Trophoblast cell (in vitro differentiated cells and primary cell): ENCODE measurements at places on chromosomes 12 and 14.
A peak's percentile ranks its signal among the peaks of the same experiment; 100 is the strongest.

DNA sequence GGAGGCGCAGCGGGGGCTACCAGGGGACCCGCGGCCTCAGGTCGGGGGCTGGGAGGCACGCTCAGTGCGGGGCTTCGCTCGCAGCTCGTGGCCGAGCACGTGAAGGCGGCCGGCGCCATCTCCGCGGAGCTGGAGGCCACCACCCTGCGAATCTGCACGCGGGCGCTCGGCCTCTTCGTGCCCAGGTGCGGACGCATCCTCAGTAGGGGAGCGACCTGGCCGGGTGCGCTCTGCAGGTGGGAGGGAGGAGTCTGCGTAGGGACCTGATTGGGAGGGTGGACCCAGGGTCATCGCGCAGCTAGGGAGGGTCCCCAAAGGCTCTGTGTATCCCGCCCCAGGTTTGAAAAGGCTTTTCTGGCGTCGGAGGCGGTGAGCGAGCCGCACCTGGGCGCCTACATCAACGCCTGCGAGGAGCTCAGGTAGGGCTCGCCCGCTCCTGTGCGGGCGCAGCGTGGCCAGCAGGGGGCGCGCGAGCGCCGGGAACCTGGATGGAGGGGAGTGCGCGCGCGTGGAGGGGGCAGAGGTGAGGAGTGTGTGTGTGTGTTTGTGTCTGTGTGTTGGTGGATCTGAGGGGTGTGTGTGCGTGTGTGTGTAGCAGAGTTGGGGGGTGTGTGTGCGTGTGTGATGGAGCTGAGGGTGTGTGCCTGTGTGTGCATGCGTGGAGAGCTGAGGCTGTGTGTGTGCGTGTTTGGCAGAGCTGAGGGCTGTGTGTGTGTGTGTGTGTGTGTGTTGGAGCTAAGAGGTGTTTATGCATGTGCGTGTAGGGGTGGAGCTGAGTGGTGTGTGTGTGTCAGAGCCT lies 10.3 kb downstream of the EXOC3L4 start:
- peak; percentile 85 for DNase-seq

GRCh38 chr12:460261-461230 lies 807 bp downstream of the B4GALNT3 start:
- DNase-seq: no peak

DNA sequence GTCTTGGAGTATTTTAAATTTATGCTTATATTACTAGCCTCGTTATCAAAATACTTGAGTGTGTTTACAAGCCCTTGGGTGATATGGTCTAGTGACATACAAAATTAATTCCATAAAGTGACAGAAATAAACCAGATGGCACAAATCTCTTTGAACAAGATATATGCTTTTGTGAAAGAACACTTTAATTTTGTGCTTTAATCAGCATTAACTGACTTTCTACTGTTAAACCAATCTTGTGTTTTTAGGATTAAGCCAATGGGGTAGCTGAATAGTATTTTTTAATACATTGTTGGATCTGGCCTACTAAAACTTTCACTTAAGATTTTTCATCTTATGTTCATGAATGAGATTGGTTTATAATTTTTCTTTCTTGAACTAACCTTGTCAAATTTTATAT lies 30.4 kb upstream of the GCH1 start:
- no peak for DNase-seq

GRCh38 chr12:2795291-2796186 lies 769 bp downstream of the FKBP4 start:
- peak; percentile 55 for DNase-seq

DNA sequence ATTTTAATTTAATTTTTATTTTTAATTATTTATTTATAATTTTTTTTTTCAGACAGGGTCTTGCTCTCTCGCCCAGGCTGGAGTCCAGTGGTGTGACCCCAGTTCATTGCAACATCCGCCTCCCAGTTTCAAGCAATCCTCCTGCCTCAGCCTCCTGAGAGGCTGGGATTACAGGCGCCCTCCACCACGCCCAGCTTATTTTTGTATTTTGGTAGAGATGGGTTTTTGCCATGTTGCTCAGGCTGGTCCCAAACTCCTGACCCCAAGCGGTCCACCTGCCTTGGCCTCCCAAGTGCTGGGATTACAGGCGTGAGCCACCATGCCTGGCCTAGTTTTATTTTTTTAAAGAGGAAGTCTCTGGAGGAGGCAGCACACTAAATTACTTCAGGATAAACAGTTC lies 13.7 kb upstream of the PEBP1 start:
- no peak for DNase-seq

DNA sequence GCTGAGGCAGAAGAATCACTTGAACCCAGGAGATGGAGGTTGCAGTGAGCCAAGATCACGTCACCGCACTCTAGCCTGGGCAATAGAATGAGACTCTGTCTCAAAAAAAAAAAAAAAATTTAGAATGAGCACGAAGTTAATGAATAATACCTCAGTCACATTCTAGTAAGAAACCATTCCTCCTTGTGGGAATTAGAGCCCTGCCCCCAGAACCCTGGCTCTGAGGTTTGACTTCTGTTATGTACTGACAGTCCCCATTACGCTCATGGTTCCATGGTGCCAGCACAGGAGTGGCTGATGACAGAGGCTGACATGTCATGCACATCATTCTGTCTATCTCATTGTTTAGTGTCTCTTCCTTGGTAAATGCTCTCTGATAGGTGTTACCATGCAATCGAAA lies 132.6 kb upstream of the FGD4 start:
- no peak for DNase-seq

DNA sequence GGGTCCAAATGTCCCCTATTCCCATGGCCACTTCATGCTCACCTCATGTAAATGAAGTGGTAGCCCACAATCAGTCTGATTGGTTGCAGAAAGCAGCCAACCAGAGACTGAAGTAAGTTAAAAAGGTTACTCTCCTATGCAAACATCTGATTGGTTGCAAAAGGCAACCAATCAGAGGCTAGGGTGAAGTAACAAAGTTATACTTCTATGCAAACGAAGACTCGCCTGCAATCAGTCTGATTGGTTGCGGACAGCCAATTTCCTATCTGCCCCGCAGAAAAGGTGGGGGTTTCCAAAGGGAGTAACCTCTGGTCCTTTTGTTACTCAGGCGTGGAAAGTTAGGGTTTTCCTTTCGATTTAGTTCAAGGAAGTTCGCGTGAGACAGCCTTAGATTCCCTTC lies 208.1 kb upstream of the NEDD1 start:
- peak; percentile 55 for DNase-seq

DNA sequence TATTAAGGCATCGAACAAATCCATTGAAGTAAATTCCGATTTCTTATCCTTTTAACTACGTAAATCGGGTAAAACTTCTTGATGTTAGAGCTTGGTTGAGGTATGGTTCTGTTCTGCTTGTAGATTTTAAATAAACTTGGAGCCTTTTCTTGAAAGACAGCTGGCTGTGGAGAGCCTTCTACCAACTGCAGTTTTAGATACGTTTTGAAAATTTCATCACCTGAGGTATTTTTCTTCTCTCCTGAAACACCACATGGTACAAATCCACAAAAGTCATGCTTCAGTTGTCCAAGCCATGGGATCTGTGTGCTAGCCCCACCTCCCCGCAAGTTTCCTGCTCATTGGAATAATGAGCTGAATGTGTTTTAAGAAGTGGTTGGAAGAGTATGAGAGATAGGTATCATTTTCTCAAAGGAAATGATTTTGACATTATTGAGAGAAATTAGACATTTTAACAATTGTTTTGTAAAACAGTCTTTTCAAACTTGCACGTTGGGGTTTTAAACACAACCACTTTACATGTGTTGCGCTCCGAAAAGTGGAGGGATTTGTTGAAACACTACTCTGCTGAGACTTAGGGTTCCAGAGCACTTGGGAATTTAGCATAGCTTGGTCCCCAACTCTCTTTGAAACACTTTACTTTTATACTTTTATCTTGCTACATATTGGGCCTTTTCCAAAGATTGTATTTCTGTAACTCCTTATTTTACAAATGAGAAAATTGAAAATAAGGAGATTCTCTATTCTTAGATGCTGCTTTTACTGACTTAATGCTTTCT lies 1.4 kb downstream of the PPM1A start:
- peak; percentile 28 for DNase-seq

DNA sequence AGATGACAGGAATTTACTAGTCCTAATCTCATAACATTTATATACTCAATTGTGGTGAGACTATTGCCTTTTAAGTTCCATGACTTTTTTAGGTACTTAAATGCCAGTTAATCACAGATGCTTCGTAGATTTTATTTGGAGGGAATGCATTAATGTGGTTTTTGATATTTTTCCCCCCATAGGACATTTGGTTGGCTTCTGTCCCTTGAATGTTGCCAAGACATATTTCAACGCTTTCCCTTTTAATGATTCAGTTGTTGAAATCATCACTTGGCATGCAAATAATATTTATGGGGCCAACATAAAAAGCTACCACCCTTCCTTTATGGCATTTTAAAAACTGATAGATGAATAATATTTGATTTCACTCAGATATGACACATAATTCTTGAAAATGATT lies 172.1 kb downstream of the ACSS3 start:
- DNase-seq: no peak

DNA sequence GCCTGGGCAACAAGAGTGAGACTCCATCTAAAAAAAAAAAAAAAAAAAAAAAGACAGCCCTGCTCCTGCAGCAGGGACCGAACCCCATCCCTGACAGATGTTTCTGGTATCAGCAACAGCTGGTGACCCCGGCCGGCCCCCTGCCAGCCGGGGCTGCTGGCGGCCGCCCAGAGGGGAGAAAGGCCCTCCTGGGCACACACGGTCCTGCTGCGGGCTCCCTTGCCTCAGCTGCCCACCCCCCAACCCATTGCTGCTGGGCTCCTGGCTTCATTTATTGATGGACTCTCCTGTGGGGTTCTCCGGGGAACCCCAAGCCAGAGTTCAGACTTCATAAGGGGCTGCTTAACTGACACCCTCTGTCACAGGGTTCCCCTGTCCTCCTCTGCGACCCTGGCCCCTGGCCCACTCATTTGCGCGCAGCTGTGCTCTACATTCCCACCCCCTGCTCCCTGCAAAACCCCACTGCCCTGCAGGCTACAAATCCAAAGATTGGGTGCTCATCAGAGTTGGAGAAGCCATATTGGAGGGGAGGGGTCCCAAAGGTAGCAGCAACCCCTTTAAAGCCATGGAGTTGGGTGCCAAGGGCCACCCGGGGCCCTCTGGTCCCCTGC lies 103.6 kb upstream of the RTL1 start:
- no peak for DNase-seq

GRCh38 chr14:84874436-84874835 lies 655.5 kb upstream of the FLRT2 start:
- DNase-seq: no peak

GRCh38 chr14:24734917-24735500 lies 101.0 kb upstream of the GZMB start:
- DNase-seq: no peak

- DNase-seq: peak; percentile 77
These were observed 136.5 kb downstream of the NTF3 start for GRCh38 chr12:5568325-5568981.

DNA sequence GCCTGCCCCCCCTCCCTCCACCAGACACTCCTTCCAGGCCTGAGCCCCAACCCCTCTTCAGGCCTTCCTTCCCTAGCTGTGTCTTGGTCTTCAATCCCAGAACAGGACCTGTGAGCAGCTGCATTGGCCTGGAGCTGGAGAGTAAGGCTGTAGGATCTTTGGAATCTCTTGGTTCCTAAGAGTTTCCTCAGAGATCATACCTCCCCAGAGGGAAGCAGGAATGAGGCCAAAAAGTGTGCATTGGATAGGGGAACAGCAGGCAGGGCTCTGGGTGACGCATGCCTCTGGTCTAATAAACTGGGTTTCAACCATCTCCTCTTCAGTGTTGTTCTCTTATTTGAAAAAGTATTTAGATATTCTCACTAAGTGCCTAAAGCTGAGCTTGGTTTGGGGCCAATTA lies 1.8 kb upstream of the SMARCD1 start:
- no peak for DNase-seq
